ENCODE measurements at places on chromosomes 6 and 20.

- DNase-seq, result no peak
Measured at GRCh38 chr6:111758608-111759329, 114.5 kb downstream of the FYN start.

GRCh38 chr20:49523767-49524360, 41.4 kb upstream of the KCNB1 start:
- DNase-seq, result no peak

DNA sequence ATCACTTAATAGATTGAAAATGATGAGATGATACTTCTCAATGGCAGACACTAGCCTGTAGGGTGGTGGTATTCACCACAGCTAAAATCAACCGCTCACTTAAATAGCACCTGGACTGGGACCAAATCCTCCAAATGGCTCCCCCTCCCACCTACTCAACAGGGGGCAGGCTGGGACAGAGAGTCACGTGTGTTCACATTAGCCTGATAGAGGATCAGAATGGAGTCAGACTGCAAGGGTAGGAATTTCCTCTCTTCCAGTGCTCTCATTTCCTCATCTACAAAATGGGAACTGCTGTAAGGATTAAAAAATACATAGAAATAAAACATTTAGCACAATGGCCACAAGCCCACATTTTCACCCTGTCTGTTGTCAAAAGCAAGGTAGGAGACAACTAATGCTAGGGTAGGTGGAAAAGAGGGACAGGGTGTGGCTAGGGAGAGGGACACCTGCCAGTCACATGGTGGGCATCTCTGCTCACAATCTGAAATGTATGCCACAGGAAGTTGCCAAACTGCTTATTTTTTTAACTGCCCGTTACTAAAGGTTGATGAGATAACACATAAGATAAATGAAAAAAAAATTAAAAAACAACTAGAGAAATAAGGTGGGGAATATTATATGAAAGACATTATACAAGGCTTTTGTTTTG, 55.3 kb downstream of the BACH2 start:
- DNase-seq, result no peak

GRCh38 chr20:63196768-63197470, 19.0 kb downstream of the YTHDF1 start:
- DNase-seq, result no peak

- no peak for DNase-seq
Measured at GRCh38 chr6:18753076-18753475, 365.9 kb downstream of the RNF144B start.

- DNase-seq, result peak; percentile 38
Measured at GRCh38 chr20:56995635-56996075, 270.8 kb downstream of the BMP7 start.

DNA sequence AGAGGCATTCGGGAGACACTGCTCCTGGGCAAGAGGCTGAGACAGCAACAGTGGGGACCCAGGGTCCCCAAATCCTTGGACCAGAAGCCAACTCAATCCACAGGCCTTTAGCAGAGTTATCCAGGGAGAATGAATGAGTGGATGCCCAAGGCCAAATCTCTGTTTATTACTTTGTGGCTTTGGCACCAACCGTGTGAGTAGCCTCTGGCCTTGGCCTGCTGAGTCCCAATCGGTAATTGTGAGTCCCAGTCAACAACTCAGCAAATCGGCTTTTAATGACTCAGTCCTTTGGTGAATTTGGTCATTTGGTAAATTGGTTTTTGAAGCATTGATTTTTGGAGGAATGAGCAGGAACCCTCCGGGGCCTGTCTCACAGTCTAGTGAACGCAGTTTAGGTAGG, 29.1 kb upstream of the ECI2 start:
- no peak for DNase-seq

DNA sequence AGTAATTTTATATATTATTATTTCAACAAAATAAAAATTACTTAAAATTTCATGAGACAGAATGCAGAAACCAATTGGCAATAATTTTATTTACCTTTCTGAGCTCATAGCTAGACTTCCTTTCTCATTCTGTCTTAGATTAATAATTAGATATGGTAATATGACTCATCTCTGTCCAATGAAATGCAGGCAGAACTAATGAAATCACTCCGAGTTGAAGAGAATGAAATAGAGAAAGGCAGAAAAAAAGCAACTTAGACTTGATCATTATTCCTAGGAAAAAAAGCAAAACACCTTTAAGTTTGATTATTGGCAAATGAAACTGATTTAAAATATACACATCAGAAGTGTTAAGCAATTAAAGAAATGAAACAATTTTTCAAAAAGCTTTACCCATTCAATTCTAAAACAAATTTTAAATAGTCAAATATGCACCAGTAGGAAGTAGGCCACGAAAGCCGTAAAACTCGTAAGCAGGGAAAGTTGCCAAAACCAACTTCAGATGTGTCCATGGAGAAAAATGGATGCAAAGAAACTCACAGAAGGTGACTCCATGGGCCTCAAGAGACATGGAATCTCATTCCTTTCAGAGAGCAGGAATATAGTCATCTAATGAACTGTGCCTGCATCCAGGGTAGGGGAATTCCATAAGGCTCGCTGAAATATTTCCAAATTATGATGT, 293.8 kb upstream of the RGS17 start:
- no peak for DNase-seq

DNA sequence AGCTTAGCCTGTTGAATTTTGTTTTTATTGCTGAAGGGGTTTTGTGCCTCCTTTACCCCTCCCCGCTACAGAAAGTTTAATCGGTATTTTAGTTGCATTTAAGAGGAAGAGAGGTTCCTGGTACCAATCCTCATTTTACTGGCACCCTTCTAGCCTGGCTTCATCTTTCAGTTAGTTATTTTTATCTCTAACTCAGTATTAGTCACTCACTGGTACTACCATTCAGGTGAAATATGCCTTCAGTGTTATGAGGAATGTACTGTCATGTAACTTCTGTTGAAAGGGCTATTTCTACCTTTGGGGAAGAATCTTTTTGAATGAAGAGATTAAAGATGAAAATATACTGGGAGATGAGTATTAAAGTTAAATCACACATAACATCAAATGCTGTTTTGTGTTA, 211.8 kb downstream of the CDKAL1 start:
- no peak for DNase-seq

DNA sequence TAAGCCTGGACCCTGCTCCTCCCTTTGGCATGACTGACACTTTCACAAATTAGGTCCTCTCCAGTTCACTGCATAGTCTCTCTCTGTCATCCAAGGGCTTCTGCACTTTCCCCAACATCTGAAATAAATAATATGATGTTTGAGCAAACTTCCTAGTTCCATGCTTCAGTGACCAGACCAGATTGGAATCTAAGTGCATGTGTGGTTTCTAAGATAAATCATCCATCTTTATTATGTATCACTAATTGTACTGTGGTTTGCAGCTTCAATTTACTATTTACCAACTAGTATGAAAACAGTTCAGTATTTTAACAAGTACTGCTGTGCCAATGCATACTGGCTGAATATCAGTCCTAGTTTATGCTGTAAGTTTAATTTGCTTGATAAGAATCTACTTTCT, 18.7 kb downstream of the SESN1 start:
- no peak for DNase-seq

GRCh38 chr6:118890997-118891790, 2.8 kb upstream of the ASF1A start:
- no peak for DNase-seq

DNA sequence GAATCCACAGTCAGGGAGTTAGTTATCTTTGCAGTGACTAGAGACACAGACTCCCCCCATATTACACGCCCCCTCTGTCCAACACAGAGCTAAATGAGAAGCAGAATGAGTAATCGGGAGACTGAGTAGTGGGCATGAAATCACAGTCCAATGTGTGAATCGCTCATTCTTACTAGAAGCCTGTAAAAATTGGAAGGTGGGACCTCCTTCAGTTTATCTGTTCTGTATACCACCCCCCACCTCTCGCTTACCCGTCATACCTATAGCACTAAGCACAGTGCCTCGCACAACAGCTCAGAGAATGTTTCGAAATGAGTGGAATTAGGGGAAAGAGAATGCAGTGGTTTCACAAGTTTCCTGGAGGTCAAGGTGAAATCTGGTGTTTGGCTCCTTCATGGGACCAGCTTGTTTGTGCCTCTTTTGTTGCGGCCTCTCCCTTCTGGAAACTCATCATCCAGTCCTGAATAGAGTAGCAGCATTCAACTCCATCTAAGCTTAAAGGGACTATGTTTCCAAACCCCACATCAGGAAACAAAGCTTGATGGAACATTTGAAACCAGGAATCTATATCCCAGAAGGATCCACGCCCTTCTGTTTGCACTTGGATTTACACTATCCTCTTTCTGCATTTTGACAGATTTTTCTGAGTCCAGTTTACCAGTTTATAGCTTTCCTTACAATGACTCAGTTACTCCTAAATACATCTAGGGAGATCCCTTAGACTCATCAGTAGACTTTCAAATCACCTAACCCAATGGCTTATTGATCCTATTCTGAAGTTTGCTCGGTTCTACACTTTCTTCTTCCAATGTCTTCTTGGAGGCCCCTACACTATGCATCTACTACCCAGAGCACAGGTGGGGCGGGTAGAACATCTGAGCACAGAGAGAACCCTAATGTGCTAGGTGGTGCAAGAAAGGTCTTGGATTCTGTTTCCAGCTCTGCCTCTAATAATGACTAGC, 59.2 kb upstream of the PIM1 start:
- DNase-seq, result peak; percentile 38

- DNase-seq, result no peak
Measured at GRCh38 chr20:33846291-33846935, 35.3 kb downstream of the CHMP4B start.

GRCh38 chr6:33781131-33781975, 7.6 kb downstream of the LEMD2 start:
- no peak for DNase-seq

DNA sequence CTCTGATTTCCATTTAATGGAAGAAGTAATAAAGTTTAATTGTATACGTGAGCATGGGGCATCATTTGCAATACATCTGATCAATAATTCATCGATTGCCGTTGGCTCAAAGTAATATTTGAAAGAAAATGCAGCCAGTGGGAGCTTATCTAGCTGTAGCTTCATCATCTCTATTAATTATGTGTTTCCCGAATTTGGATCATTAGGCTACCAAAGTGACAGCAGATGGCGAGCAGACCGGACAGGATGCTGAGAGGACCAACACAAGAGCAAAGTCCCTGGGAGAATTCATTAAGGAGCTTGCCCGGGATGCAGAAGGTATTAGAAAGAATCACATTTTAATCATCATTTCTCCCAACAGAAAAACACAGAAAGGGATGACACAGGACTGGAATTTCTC, 327.1 kb downstream of the ARHGAP18 start:
- no peak for DNase-seq

DNA sequence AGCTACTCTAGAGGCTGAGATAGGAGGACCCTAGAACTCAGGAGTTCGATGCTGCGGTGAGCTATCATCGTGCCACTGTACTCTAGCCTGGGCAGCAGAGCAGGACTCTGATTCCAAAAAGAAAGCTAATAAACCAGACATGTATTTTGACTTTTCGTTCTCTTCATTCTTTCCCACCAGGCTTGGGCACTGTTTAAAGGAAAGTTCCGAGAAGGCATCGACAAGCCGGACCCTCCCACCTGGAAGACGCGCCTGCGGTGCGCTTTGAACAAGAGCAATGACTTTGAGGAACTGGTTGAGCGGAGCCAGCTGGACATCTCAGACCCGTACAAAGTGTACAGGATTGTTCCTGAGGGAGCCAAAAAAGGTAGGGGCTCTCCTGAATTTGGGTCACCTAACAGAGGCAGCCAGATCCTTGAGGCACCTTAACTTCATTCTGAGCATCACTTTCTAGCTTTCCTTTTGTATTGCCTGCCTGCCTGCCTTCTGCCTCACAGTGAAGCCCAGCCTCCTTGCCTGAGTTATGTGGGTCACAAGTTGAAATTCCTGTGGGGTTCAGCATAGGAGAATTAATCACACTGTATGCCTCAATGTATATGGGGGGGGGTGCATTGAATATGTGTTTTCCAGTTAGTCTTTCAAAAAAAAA, 3.2 kb downstream of the IRF4 start:
- no peak for DNase-seq

GRCh38 chr6:89758830-89759229, 60.8 kb downstream of the MDN1 start:
- no peak for DNase-seq

- no peak for DNase-seq
Measured at GRCh38 chr6:44538807-44539201, 151.3 kb downstream of the CDC5L start.

GRCh38 chr6:51019806-51020205, 201.1 kb downstream of the TFAP2B start:
- DNase-seq, result no peak

DNA sequence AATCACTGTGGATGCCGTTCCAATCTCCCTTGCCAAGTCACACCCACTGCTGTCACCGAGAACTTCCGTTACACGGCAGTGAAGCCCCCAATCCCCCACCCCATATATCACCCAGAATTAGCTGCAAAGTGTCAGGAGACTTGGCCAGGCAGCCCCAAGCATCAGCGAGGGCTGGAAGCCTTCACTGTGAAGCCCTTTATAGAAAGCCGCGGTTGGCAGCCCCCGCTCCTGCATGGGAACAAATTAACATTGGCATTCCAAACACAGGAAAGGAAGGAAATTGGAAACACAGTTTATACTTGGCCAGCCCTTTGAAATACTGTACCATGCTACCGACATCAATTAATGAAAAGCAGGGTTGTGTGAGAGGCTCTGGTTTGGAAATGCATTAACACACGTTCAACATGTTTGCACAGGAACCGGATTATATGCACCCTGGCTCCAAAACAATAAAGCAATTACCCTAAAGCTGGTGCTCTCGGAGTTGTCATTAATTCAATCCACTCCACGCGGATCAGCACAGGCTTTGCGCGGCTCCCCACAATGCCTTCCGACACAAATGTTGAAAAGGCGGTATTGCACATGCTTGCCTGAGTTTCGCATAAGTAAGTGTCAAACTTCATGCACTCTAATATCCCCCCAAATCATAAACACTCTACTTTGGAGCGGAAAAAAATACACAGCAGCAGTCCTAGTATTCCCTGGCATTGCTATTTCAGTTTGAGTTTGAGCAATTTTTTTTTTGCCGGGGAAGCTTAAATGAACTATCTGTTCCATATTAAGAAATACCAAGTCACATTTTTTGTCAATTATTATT, 7.1 kb downstream of the BMP7 start:
- no peak for DNase-seq

GRCh38 chr6:138848461-138848860, 52.6 kb downstream of the ECT2L start:
- no peak for DNase-seq

DNA sequence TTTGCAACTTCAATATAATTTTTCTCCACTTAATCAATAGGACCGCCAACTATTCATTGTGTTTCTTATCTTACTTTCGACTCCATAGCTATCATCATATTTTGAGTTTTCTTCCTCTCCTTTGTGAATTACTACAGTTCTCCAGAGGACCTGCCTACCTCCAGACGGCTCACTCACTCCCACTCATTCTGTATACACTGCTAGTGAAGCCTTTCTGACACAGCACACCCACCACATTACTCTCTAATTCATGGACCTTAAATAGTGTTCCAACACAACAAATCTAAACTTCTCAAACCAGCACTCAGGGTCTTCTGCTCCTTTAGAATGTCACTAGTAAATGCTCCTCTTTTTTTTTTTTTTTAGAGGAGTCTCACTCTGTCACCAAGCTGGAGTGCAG, 23.8 kb downstream of the FKBP5 start:
- DNase-seq, result no peak

GRCh38 chr20:60752741-60753420, 499.2 kb upstream of the CDH4 start:
- no peak for DNase-seq
